ENCODE measurements at places on chromosomes 3 and 15. TPM values are rescaled to one million over a fixed set of nuclear protein-coding genes. Genes with fewer than 3 reads are reported as not detected.
A peak's percentile ranks its signal among the peaks of the same experiment; 100 is the strongest.

PLAAT1 gene
- total RNA-seq, result 5.0 TPM

LRRC31 gene
- total RNA-seq, result not detected

NLGN1 gene
- total RNA-seq, result 27.7 TPM

DENND4A gene
- 3.7 TPM for total RNA-seq

FHIT gene
- total RNA-seq, result 3.2 TPM

GOLGA8J gene
- not detected for total RNA-seq

ZBED2 gene
- 0.06 TPM for total RNA-seq

DNA sequence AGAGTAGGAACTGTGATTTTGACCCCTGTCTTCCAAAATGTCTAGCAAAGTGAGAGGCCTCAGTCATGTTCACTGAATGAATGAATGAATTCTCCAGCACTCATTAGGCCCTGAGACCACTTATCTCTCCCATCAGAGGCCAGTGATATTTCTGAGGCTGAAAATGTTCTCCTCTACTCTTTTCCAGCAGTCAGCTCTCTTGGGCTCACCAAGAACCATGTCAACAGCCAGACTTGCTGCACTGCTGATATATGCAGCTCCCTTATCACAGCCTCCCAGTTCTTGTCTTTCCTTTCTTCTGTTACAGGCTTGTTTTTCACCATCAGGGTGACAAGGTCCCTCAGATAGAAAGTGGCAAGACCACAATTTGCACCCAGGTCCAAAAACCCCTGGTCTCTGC lies 28.7 kb upstream of the MFSD1 start:
- H3K4me1 ChIP-seq, result peaks cover 7% of the 10 kb centered on the region
- no peak for DNase-seq
- H3K27ac ChIP-seq, result no peak overlapping the region
- no peak overlapping the region for H3K4me3 ChIP-seq

DNA sequence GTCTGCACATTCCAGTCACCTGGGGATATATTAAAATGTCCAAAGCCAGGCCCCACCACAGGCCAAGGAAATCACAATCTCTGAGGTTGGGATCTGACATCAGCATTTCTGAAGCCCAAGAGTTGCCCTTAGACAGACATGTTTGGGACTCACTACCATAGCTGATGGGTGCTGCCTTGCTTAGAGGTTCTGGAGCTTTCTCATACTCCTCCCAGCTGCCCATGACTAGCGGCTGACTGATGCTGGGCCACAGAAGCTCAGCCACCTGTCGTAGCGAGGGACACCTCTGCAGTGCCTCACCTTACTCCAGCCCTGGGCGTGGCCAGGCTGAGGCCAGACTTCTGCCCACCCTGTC lies 58.8 kb upstream of the XCR1 start:
- no peaks in the 10 kb centered on the region for H3K4me1 ChIP-seq
- H3K36me3 ChIP-seq, result no peaks in the 10 kb centered on the region
- H3K27me3 ChIP-seq, result no peaks in the 10 kb centered on the region
- no peak overlapping the region for H3K4me3 ChIP-seq

- no peaks in the 10 kb centered on the region for H3K4me1 ChIP-seq
- no peaks in the 10 kb centered on the region for H3K36me3 ChIP-seq
- no peaks in the 10 kb centered on the region for H3K27me3 ChIP-seq
These were observed 280.9 kb upstream of the KCNMB2 start for GRCh38 chr3:178255315-178255714.

- peaks cover 9% of the 10 kb centered on the region for H3K4me1 ChIP-seq
- H3K36me3 ChIP-seq, result no peaks in the 10 kb centered on the region
- H3K4me3 ChIP-seq, result no peak overlapping the region
- H3K27me3 ChIP-seq, result no peaks in the 10 kb centered on the region
- peak overlapping the region; percentile 50 for H3K27ac ChIP-seq
These were observed 123.6 kb upstream of the CD96 start for GRCh38 chr3:111418391-111418790.

- no peaks in the 10 kb centered on the region for H3K27me3 ChIP-seq
- no peak overlapping the region for H3K27ac ChIP-seq
- DNase-seq, result no peak
- H3K36me3 ChIP-seq, result no peaks in the 10 kb centered on the region
These were observed 172.2 kb upstream of the PFN2 start for GRCh38 chr3:150142936-150143335.

DNA sequence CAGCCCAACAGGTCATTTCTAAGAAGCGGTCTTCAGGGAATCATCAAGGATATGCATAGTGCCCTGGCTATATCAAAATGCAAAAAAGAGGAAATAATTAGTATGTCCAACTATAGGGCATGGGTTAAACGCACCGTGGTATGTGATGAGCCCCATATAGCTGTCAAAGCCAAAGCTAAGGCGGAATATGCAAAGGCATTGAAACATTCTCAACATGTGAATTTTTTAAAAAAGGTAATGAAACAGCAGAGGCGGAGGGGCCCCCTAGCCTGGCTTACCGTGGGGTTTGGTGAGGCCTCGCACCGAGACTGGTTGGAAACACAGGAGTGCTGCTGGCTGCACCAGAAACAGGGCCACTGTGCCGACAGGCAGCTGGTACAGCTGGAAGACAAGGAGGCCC lies 23.2 kb downstream of the PLXND1 start:
- H3K27me3 ChIP-seq, result no peaks in the 10 kb centered on the region
- peaks cover 9% of the 10 kb centered on the region for H3K4me1 ChIP-seq
- no peak overlapping the region for H3K4me3 ChIP-seq
- no peak overlapping the region for H3K27ac ChIP-seq
- H3K36me3 ChIP-seq, result no peaks in the 10 kb centered on the region
- no peak for DNase-seq

DNA sequence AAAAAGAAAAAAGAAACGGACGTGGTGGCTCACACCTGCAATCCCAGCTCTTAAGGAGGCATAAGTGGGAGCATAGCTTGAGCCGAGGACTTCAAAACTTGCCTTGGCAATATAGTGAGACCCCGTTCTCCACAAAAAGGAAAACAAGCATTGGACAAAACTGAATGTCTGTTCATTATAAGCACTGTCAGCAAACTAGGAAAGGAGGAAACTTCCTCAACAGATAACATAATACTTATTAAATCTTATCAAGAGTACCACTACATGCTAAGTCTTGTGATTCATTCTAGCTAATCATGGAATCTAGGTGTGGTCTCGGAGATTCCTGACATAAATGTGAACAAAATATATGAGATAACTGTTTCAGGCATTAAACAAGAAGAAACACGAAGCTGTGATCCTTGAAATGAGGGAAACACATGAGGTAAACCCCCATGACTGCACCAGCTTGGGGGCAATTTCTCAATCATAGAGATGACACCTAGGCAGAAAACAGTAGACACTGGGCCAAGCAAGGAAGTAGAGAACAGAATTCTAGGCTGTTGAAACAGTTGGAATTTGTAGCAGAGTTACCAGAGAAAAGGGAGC lies 33.3 kb downstream of the TRPM7 start:
- peaks cover 11% of the 10 kb centered on the region for H3K36me3 ChIP-seq
- H3K4me3 ChIP-seq, result no peak overlapping the region
- no peak for DNase-seq
- H3K27ac ChIP-seq, result no peak overlapping the region
- no peaks in the 10 kb centered on the region for H3K27me3 ChIP-seq

DNA sequence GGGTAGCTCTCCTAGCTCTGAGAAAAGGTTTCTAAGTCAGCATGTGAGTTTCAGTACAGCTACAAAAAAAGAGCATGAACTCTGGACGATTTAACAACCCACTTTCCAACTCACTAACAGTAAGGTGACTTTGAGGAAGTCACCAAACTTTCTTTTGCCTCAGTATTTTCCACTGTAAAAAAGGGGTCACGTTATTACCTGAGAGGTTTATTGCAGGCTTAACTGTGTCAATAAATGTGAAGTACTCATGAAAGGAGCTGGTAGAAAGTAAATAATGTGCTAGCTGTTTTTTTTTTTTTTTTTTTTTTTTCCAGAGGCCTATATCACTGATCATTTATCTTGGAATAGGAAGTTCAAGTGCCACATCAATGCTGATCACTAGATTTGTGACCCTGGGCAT lies 89.3 kb downstream of the PLSCR2 start:
- H3K27ac ChIP-seq, result no peak overlapping the region
- no peak overlapping the region for H3K4me3 ChIP-seq
- H3K4me1 ChIP-seq, result no peaks in the 10 kb centered on the region
- no peak for DNase-seq
